ENCODE measurements at places on chromosomes 2 and 18.
A peak's percentile ranks its signal among the peaks of the same experiment; 100 is the strongest.

- DNase-seq, result no peak
Observed at GRCh38 chr2:85935746-85936208, 47.0 kb upstream of the ST3GAL5 start.

GRCh38 chr2:99956232-99957030 is 186.0 kb downstream of the AFF3 start:
- DNase-seq, result no peak

DNA sequence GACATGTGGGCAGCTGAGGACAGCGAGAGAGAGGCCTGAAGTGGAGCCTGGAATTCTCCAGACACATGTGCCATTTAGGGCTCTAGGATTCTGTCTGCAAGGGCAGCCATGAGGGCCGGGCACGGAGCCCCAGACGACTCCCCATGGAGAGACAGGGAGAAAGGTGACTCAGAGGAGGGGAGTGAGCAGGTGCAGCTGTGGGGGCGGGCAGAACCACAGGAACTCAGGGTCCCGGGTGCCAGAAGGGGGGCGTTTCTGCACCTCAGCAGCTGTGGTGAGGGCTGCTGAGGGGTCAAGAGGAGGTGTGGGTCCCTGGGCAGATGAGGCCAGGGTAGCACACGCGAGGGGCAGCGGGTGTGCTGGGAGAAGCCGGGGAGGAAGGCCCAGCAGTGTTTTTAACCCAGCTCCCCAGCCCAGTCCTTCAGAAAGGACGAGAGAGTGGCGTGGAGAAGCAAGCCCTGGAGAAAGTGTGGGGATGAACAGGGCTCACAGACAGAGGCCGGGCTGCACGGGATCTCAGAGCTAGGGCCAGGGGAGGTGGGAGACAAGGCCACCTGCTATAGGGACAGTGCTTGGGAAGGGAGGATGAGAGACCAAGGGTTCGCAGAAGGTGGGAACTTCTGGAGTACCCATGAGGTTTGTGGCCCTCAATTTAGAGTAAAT is 7.6 kb downstream of the GPR17 start:
- no peak for DNase-seq

DNA sequence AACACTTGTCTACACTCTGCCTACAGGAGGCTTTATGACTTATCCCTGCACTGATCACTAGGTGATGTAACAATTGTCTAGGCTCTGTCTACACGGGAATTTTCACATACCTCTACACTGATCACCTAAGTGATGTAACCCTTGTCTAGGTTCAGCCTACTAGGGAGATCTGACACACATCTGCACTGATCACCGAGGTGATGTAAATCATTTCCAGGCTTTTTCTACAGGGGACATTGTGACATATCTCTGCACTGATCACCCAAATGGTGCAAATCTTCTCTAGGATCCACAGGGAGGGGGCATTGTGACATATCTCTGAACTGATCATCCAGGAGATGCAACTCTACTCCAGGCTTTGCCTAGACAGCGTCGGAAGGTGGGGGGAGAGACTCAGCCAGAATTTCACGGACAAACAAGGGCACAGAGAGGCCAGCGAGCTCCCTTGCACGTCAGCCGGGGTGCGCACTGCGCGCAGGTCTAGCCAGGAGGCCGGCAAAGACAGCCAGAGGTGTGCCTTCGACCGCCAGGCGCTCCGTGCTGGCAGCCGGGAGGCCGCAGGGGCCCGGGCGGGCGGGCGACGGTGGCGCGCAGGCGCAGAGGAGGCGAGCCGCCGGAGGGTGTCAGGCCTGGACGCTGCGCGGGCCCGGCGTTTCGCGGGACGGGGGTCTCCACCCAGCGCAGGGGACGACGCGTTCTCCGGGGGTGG is 46.9 kb upstream of the USP14 start:
- peak; percentile 57 for DNase-seq

- no peak for DNase-seq
Observed at GRCh38 chr18:44786257-44786656, 105.6 kb downstream of the SETBP1 start.

Data from activated CD4-positive, alpha-beta T cell treated with anti-CD3 and anti-CD28 coated beads, Interleukin-2, amount 50 U/mL, for 16 hours (primary cell).